Keratinocyte (primary cell): ENCODE measurements at places on chromosomes 1 and 21.

GRCh38 chr1:84620720-84621313, 46.6 kb upstream of the CTBS start:
- DNase-seq = no peak

GRCh38 chr1:218783131-218783530, 390.5 kb upstream of the LYPLAL1 start:
- no peak for DNase-seq

DNA sequence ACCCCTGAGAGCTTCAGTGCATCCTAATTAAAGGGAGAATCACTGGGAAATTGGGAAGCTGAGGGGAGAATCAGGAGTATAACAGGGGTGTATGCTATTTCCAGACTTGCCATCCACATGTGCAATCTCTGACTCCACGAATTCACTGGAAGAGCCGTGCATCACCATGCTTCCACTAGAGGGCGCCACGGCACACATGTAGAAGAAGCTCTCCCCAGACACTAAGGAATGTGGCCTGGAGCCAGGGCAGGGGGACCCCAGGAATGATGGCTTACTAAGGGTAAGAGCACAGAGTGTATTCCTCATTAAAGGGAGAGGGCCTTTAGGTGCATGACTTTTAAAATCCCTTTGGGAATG, 81.5 kb downstream of the ABCA4 start:
- DNase-seq = peak; percentile 55

- no peak for DNase-seq
These were observed 39.5 kb upstream of the CASZ1 start for GRCh38 chr1:10835822-10836421.

DNA sequence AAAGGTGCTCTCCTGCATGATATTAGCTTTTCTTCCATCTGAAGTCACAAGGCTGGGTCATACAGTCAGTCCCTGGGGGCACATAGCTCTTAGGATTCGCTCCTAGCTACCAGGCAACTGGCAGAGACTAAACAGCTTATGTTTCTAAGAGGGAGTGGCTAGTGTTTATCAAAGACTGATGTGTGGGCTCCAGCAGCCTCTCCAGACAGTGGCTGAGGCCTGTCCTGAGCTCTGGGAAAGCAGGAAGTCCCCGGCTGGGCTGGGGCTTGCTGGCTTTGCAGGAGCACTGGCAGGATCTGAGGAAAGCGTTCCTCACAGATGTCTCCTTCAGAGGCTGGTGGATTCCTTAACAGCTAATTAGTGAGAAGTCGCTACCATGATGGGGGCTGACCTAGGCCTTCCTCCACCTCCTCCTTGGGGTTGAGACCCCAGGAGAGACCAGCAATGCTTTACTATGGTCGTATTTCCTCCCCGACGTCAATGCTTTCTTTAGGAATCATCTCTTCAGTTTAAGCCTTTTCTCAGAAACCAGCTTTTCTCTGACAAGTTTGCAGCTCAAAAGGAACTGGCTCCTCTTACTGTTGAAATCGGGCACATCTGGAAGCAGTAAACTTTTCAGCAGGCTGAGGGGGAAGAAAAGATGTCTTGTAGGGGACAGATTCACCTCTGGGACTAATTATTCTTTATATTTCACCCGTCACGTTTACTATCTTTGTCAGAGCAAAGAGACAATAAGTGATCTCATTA, 33.5 kb upstream of the HHAT start:
- no peak for DNase-seq

- DNase-seq = no peak
These were observed 80.0 kb downstream of the VCAM1 start for GRCh38 chr1:100799548-100799947.

DNA sequence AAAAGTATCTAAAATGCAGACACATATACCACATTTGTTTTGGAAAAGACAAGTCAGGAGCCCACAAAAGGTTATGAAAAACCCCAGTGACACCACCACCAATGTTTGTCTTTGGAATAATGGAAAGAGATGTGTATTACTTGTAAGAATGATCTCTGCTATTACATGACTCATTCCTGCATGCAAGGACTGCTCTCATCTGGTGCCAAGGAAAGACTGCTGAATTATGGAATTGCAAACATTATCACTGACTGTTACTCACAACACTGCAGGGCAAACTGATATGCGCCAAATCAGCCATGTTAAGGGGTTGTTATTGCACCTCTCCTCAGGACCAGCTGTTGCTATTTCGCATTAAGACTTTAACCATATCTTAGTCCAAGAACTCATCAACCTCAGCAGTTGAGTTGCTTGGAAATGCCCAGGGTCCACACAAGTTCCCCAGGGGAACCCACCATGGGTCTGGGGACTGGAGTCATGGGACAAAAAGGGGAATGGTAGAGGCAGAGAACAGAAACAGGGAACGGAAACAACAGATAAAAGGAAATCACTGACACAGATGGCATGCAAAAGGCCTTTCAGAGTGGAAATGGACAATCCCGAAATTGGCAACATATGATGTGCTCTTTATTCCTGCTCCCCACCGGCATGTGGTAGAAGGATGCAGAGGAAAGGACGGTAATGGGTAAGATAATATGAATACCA, 34.4 kb downstream of the CAPZB start:
- DNase-seq = no peak

DNA sequence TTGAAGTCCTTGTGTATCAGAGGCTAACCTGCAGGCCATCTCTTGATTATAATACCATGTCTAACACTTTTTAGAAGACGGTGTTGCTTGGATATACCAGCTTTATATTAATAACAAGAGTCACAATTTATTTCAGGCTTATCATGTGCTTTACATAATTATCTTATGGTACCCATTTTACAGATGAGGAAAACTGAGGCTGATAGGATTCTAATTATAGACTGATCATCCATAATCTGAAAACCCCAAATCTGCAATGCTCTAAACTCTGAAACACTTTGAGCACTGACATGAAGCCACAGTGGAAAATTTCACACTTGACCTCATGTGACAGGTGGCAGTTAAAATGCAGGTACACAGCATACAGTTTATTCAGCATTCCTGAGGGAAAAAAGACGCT, 7.2 kb upstream of the RPL11 start:
- DNase-seq = no peak

GRCh38 chr1:201275253-201275666, 8.0 kb upstream of the PKP1 start:
- DNase-seq = no peak

DNA sequence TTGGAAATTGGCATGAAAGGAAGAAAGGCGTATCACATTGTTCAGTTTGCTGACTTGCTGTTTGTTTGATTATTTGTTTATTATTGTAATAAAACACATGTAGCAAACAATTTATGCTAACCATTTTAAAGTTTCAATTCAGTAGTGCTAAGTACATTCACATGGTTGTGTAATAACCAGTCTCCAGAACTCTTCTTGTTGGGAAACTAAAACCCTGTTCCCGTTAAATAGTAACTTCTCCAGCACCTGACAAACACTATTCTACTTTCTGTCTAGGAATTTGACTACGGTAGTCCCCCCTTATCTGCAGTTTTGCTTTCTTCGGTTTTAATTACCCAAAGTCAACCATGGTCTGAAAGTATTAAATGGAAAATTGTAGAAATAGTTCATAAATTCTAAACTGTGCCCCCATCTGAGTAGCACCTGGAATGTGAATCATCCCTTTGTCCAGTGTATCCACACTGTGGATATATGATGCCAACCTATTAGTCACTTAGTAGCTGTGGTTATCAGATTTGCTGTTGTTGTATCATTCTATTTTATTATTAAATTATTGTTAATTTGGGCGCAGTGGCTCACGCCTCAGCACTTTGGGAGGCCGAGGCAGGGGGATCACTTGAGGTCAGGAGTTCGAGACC, 5.5 kb downstream of the MORC3 start:
- DNase-seq = no peak

DNA sequence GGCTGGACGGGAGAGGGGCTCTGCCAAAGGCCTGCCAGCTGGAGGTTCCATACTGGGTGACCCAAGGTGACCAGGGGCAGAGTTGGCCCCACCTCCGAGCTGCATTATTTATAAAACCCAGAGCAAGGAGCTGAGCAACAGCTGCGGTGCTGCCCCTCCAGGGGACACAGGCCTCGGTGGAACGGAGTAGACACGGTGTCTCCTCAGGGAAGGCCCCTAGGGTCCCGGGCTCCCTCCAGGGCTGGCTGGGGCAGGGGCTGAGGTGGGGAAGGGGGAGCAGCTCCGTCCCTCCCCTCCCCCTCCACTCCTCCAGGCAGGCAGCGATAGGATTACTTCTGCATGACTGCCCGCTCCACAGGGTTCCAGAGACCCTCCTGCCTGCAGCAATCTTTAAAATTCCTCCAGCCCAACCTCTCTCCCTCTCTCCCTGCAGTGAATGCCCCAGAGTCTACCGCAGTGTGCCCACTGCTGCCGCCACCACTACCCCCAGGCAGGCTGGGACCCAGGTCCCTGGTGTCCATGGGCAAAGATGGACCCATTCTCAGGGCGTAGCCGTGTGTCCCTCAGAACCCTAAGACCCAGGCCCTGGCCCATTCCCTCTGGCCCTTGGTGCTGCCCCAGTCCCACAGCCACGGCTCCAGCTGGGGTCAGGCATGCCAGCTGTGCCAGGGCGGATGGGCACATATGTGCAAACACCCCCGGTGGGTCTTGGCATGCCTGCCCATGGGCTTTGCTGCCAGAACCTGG, 10.8 kb downstream of the AHDC1 start:
- DNase-seq = no peak

- no peak for DNase-seq
These were observed 60.6 kb upstream of the TLR5 start for GRCh38 chr1:223203694-223204093.

- no peak for DNase-seq
These were observed 897.2 kb downstream of the ADGRL2 start for GRCh38 chr1:82697965-82698364.

DNA sequence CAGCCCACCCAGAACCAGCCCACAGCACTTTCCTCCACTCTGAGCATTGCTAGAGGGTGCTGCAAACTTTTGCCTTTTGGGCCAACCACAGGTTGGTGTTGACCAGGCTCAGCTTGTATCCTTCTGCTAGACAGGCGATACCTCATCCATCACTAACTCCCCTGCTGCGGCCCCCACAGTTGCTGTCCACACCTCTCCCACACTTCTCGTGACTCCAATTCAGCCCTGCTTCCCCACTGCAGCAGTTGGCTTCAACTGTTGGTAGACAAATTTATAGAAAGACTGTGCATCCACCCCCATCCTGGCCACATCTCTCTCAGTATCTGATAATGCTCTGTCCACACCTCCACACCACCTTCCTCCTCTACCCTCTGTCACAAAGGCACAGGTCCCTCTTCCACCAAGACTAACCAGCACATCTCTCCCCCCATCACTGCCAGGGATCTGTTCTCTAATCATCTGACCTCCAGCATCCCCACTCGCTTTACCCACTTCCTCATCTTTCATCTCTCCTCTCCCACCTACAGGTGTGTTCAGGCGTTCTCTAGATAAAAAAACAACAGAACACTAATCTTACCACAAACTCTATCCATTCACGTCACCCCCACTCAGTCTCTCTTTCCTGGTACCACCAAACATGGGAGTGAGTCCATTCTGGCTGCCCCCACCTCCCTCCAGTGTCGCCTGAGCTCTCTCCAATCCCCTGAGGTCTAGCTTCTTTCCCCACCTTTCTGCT, 15.8 kb upstream of the SLC25A44 start:
- no peak for DNase-seq

DNA sequence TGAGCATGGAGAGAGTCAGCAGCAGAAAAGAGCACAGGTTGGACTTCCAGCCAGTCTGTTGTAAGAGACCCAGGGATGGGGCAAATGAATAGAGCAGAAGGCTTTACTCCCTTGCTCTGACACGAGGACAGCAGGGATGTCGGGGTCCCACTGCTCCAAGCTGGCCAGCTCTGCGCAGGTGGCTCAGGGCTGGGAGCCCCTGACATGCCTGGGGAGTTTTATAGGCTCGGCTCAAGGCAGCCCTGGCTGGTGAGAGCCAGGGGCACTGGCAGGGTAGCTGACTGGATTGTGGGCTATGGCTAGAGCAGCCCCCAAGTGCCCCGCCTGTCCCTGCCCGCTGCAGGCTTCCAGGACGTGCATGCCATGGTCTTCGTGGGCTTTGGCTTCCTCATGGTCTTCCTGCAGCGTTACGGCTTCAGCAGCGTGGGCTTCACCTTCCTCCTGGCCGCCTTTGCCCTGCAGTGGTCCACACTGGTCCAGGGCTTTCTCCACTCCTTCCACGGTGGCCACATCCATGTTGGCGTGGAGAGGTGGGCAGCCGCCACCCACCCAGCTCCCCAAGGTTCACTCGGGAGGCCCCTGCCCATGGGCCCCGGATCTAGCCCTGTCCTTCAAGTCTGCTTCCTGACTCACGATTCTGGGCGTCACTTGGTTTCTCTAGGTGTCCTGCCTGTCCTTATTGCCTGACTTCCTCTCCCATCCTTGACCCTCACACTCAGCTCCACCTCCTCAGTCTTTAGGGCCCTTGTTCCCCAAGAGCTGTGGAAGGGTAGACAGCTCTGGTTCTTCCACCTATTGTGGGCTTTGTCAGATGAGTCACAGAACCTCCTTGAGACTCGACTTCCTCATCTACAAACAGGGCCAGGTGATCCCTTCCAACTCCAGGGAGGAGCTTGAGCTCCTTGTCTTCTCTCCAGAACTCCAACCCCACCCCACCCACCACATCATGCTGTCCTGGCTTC, 8.2 kb downstream of the RHBG start:
- no peak for DNase-seq

DNA sequence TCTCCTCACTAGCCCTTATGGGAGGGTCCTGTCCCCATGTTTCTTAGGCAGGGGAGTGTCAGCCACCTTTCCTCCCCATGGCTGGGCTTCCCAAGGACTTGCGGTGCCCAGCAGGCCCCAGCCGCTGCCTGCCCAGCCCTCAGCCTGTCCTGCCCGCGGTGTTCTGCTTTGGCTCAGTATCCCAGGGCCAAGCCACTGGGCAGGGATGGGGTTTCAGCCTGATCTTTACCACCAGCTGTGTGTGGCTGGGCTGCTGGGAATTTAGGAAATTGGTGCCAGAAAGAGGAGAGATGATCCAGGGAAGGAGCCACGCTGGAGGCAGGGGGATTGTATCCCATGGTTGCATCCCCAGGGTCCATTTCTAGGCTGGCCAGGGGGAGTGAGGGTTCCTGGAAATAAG, 6.9 kb upstream of the IGFN1 start:
- DNase-seq = no peak

DNA sequence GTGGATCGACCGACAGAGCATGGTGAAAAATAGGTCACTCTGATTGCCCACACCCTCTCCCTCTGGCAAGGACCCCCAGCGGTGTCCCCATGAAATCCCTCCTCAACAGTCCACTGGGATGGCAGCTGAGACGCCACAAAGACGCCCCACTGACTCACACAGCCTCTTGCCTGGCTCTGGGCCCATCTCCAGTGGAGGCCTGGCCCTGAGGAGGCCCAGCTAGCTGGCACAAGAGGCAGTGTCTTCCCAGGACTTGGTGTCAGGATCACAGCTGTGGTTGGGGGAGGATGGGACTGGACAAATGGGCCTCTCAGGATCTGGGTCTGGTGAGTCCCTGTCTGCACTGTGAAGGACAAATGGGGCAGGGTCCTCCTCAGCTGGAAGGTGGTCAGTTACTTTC, 4.6 kb downstream of the ALX3 start:
- no peak for DNase-seq
